ENCODE measurements at places on chromosomes 12 and 14. TPM values are rescaled to one million over a fixed set of nuclear protein-coding genes. Genes with fewer than 3 reads are reported as not detected.

HSPA2 gene
- polyA plus RNA-seq, result 10.6 TPM

PSME1 gene
- 307 TPM for polyA plus RNA-seq

RAB15 gene
- 12.5 TPM for polyA plus RNA-seq

RHOJ gene
- polyA plus RNA-seq, result 4.3 TPM

AQP6 gene
- 0.31 TPM for polyA plus RNA-seq

GALC gene
- 27.0 TPM for polyA plus RNA-seq

NID2 gene
- polyA plus RNA-seq, result 18.2 TPM

TAS2R31 gene
- polyA plus RNA-seq, result not detected

CLEC1B gene
- 0.09 TPM for polyA plus RNA-seq

GLIPR1L1 gene
- polyA plus RNA-seq, result not detected

BICDL1 gene
- polyA plus RNA-seq, result 6.3 TPM

SART3 gene
- 19.5 TPM for polyA plus RNA-seq

AREL1 gene
- 20.4 TPM for polyA plus RNA-seq

TAS2R46 gene
- not detected for polyA plus RNA-seq

Measured in small intestine (tissue), 16 donors.